ENCODE measurements at places on chromosomes 11 and 22.

- DNase-seq = no peak
These were observed 35.2 kb downstream of the LRRC10B start for GRCh38 chr11:61543606-61544306.

DNA sequence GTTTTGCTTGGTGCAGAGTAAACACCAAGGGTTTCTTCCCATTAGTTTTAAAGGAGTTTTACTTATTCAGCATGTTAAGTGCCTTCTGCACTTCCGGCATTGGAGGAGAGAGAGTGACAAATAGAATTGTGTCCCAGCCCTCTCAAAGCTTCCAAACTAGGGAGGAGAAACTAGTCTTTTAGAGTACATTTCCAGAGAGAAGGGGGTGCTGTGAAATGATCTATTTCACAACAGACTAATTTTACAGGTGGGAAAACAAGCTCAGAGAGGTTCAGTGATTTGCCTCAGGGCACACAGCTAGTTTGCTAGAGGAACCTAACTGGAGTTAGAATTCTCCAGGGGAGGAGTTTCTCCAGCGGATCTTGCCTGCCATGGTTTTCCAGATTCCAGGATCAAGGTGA is 12.6 kb downstream of the MPST start:
- DNase-seq = no peak

GRCh38 chr11:32411942-32412615 is 23.3 kb downstream of the WT1 start:
- no peak for DNase-seq

GRCh38 chr22:49756676-49757075 is 71.0 kb downstream of the BRD1 start:
- no peak for DNase-seq

GRCh38 chr11:112842151-112842550 is 119.1 kb upstream of the NCAM1 start:
- no peak for DNase-seq

GRCh38 chr22:39724857-39725256 is 154.3 kb downstream of the CACNA1I start:
- no peak for DNase-seq

DNA sequence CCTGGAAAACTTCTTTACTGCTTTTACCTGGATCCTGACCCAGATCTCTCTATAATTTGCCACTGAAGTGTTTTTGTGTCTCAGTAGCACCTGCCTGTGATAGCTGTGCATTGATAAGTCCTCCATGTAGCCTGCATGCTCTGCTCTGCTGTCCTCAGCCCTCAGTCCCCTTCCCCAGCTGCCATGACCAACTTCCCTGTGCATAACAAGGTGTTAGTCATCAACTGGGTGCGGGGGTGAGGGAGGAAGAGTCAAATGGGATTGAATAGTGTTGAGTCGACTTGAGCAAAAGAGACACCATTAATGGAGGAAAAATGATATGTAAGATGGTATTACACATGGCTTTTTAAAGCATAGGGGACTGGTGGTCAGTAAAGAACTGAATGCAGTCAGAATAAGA is 92.2 kb upstream of the PLET1 start:
- DNase-seq = no peak

GRCh38 chr22:25775531-25775930 is 33.5 kb downstream of the MYO18B start:
- peak; percentile 12 for DNase-seq

- DNase-seq = no peak
These were observed 36.0 kb downstream of the COMMD9 start for GRCh38 chr11:36253238-36253637.

DNA sequence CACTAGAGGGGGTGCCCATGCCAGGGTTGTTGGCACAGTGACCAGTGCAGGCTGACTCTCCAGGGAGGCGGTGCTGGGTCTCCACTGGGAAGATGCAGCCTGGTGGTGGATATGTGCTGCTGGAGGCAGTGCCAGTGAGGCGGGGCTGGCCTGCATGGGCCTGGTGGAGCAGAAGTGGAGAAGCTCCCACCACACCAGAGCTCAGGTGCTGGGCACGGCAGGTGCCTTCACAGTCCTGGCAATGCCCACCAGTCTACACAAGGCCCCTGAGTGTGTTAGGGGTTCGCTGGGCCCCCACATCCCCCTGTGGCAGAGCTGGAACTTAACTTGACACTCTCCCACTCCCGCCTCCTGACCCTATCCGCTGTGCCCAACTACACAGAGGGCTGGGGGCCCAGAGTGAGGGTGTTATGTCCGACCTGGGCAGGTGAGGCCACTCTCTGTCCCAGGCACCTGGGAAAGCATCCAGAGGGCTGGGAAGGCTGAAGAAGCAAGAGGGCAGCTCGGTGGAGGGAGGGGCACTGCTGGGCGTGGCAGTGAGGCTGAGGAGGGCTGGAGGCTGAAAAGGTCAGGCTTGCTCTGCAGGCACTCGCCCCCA is 102.4 kb upstream of the B3GAT1 start:
- DNase-seq = no peak

- peak; percentile 40 for DNase-seq
These were observed 58.4 kb upstream of the PSMA1 start for GRCh38 chr11:14578541-14578956.

DNA sequence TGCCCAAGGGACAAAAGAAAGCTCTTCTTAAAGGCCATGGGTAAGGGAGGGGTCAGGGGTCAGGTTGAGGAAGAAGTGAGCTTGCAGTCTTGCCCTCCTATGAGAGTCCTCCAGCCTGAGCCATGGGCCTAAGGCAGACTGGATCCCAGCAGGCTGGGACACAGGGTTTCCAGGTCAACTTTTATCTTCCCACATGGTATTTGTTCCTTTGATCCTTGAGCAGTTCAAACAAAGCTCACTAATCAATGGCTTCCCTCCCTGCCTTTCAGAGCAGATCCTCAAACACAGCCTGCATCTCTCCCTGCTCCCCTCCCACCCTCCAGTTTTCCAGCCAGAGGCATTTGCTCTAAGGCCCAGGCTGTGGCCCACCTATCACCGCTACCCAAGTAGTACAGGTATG is 589.3 kb downstream of the INSC start:
- peak; percentile 48 for DNase-seq

GRCh38 chr11:78181185-78181584 is 7.2 kb downstream of the KCTD21 start:
- no peak for DNase-seq

DNA sequence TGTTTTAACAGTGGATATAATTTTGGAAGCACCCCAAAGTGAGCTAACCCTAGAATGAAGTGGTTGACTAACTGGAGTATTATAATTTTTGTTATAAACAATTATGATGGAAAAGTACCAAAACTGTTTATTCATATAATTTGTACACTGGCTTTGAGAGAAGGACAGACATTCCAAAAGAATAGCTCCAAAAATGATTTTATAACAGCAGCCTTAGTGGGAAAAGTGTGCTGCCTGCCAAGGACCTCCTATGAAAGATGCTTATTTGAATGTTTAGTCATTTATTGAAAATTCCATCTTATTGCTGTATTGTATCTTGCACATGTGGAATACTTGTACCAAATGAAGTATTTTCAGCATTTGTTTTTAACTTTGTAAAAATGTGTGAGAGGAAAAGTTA is 169.8 kb downstream of the GUCY1A2 start:
- no peak for DNase-seq

- no peak for DNase-seq
These were observed 102.8 kb upstream of the HSD17B12 start for GRCh38 chr11:43577566-43578264.

- peak; percentile 53 for DNase-seq
These were observed 1065.2 kb downstream of the JRKL start for GRCh38 chr11:97454988-97455387.

DNA sequence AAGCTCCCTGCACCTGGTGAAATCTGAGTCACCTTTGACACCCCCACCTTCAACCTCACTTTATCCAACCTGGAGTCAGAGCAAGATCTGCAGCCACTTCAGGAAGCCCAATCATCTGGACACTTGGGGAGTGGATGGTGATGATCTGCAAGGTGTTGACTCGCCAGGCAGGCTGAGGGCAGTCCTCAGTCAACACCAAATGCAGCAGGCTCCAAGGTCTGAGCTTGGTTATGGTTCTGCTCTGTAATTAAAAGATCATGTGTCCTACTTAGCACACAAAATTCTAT is 446.9 kb downstream of the BRD1 start:
- no peak for DNase-seq

GRCh38 chr11:2317354-2318050 is 15.7 kb downstream of the TSPAN32 start:
- DNase-seq = no peak

DNA sequence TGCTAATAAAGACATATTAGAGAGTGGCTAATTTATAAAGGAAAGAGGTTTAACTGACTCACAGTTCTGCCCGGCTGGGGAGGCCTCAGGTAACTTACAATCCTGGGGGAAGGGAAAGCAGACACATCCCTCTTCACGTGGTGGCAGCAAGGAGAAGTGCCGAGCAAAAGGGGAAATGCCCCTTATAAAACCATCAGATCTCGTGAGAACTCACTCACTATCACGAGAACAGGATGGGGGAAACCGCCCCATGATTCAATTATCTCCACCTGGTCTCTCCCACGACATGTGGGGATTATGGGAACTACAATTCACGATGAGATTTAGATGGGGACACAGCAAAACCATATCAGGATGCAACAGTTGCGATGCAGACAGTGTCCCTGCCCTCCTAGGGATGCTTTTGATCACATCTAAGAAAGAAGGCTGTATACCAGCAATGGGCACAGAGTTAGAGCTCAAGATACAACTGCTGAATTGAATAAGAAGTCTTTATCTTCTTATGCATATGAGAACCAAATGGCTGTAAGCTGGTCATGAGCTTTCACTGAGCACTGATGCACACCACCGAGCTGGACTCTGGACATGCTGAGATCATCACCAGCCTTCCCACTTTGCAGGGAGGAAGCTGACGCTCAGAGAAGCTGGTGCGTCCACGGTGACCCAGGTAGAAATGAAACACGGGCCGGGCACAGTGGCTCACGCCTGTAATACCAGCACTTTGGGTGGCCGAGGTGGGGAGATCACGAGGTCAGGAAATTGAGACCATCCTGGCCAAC is 255.2 kb downstream of the MN1 start:
- DNase-seq = no peak

DNA sequence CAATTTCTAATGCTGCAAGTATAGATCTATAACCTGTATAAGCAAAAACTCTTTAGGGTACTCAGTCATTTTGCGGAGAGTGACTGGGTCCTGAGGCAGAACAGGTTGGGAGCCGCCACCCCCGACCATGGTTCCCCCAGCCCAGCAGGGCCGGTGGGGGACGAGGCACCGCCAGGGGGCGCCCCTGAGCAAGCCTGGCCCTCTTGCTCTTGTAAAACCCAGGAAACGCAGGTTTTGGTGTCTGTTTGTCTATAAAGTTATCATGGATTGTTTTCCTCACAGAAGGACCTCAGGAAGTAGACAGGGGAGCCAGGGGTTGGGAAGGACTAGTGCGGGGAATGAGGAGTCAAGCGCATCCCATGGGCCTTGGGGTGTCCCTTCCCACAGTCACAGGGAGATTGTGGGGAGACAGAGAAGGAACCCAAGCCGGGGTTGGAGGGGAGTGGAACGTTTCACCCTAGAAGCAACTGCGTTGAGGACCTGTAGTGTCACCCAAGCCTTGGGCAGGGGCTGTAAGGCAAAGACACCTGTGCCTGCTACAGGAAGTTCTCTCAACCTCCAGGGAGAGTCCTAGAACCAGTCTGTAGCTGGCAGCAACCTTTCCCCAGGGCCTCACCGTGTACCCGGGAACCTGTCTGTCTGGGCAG is 26.4 kb downstream of the KCTD17 start:
- no peak for DNase-seq

GRCh38 chr11:416051-416756 is 1.4 kb upstream of the SIGIRR start:
- no peak for DNase-seq

- DNase-seq = no peak
These were observed 187.1 kb downstream of the ARHGAP42 start for GRCh38 chr11:100874203-100874602.

GRCh38 chr22:16989915-16990314 is 18.1 kb downstream of the GAB4 start:
- DNase-seq = no peak

- DNase-seq = no peak
These were observed 19.3 kb upstream of the CSRP3 start for GRCh38 chr11:19220903-19221724.

- peak; percentile 63 for DNase-seq
These were observed 36.3 kb downstream of the HORMAD2 start for GRCh38 chr22:30116362-30117117.

- DNase-seq = peak; percentile 63
These were observed 737 bp downstream of the BCL2L13 start for GRCh38 chr22:17639247-17639741.

DNA sequence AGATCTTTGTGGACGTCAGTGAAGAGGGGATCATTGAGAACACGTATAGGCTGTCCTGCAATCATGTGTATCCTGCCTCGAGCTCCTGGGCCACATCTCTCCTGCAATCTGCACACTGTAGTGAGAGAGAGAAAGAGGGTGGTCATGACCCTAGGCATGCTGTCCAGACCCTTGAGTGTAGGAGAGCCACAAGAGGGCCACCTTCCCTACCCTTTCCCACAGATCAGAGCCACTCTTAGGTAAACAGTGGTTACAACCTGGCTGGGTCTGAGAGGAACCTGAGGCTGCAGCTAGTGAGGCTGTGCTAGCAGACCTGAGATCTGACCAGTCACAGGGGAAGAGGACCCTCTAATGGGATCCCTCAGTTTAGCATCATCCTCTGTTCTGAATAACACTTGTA is 3.9 kb upstream of the IL18BP start:
- DNase-seq = no peak

DNA sequence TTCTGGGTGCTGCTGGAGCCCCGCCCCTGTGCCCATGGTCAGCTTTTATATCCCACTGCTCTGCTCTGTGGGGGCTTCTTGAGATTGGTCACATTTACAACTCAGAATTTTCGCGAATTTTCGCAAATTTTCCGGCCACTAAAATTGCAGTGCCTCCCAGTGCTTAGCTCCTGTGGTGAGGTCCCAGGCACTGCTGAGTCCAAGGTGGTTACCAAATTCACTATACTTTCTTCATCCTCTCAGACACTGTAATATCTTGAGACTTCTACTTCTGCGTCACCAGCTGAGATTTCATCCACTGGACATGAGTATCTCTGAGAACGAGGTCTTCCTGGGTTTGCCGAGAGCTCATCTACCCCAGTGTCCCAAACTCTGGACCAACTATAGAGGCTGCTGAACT is 8.7 kb downstream of the KDM4F start:
- DNase-seq = no peak

DNA sequence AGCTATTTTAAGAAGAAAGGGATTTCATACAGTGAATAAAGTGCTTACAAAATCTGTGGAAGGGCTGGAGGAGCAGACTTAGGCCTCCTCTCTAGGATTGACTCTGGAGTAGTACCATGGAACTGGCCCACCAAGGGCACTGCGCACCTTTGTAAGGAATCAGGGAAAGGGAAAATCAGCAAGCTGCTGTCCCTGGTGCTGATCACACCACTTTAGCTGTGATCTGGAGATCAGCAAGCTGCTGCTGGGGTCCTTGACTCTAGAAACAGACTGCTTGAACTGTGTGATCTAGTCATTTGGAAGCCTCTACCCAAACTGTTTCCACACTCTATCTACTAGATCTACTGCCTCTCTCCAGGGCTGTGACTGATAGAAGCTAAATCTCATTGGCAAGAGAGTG is 18.4 kb upstream of the TECTA start:
- DNase-seq = no peak

GRCh38 chr11:9982796-9983579 is 311.0 kb downstream of the SBF2 start:
- peak; percentile 45 for DNase-seq
